ENCODE measurements at places on chromosomes 13 and 19. TPM values are rescaled to one million over a fixed set of nuclear protein-coding genes. Genes with fewer than 3 reads are reported as not detected.

DNA sequence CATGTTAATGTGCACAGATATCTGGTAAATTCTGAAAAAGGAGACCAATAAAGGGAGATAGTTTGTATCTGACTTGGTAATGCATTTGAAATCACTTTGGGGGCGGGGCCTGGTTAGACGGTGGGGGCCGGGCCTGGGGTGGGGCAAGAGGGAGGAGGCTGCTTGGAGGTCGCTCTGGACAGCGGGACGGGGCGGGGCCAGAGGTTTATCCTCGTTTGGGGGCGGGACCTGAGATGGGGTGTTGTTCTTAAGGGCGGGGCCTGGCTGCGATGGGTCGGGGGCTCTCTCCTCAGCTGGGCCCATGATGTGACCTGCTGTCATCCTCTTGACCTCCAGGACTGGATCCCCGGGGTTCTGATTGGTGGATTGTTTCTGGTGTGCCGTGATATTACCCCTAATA lies 4.9 kb upstream of the ZNF808 start:
- no peaks in the 10 kb centered on the region for H3K27me3 ChIP-seq
- no peak overlapping the region for H3K27ac ChIP-seq
- no peak for DNase-seq
- peaks cover 4% of the 10 kb centered on the region for H3K4me1 ChIP-seq

GRCh38 chr19:13981988-13982501 lies 24.1 kb downstream of the RFX1 start:
- H3K4me1 ChIP-seq: peaks cover 22% of the 10 kb centered on the region
- H3K27me3 ChIP-seq: no peaks in the 10 kb centered on the region
- no peak overlapping the region for H3K4me3 ChIP-seq
- no peaks in the 10 kb centered on the region for H3K36me3 ChIP-seq
- no peak for DNase-seq

GRCh38 chr19:30873003-30873402 lies 476.2 kb downstream of the TSHZ3 start:
- no peak overlapping the region for H3K27ac ChIP-seq
- H3K36me3 ChIP-seq: no peaks in the 10 kb centered on the region
- H3K4me1 ChIP-seq: no peaks in the 10 kb centered on the region
- DNase-seq: no peak
- H3K4me3 ChIP-seq: no peak overlapping the region
- H3K27me3 ChIP-seq: no peaks in the 10 kb centered on the region

DNA sequence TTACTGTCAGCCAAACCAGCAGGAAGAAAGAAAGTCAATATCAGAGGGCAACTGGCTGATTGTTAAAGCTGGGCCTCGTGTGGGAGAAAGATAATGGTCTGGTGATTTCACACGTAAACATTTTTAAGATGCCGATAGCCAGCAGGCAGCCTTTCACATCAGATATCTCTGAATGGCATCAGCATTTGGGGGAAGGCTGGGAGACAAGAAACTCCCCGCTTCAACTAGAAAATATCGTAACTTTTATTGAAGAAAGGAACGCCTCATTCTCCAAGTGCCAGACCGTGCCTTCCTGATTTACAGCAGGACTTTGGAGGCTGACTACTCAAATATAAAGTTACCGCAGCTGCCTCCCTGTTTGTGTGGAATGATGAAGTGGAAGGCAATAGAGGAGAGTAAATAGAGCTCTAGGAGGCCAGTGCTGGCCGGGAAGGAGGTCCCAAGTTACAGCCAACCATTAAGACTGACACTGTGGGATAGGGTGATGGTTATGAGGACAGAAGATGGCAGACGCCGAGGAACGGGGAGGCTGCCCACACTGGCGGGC lies 284.3 kb upstream of the MAB21L1 start:
- H3K27me3 ChIP-seq: no peaks in the 10 kb centered on the region
- H3K36me3 ChIP-seq: no peaks in the 10 kb centered on the region
- DNase-seq: no peak
- no peak overlapping the region for H3K4me3 ChIP-seq
- H3K27ac ChIP-seq: no peak overlapping the region

DNA sequence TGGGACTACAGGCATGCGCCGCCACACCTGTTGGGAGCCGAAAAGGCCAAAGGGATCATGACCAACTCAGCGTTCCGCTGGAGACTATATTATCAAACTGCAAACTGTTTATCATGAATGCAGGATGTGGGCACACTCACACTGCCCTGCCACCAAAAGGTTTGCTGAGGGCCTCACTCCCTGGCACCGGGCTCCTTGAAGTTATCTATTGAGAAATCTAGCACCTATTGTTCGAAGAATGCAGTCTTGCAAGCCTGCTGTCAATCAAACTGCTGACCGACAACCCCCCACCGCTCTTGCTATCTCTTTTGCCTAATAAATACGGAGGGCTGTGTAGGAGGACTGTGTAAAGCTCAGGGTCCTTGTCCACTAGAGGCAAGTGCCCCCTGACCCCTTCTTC lies 5.2 kb upstream of the ZNF836 start:
- no peaks in the 10 kb centered on the region for H3K36me3 ChIP-seq
- no peak overlapping the region for H3K27ac ChIP-seq
- H3K4me3 ChIP-seq: no peak overlapping the region
- H3K4me1 ChIP-seq: peaks cover 6% of the 10 kb centered on the region

The PTH2 gene
- not detected for polyA plus RNA-seq

The ZNF700 gene
- polyA plus RNA-seq: 27.3 TPM

The OR4F17 gene
- not detected for polyA plus RNA-seq

The LIM2 gene
- polyA plus RNA-seq: not detected

The ICAM5 gene
- not detected for polyA plus RNA-seq

Measured in adrenal gland (tissue), 19 donors.